ENCODE measurements at places on chromosomes 7 and 10.

DNA sequence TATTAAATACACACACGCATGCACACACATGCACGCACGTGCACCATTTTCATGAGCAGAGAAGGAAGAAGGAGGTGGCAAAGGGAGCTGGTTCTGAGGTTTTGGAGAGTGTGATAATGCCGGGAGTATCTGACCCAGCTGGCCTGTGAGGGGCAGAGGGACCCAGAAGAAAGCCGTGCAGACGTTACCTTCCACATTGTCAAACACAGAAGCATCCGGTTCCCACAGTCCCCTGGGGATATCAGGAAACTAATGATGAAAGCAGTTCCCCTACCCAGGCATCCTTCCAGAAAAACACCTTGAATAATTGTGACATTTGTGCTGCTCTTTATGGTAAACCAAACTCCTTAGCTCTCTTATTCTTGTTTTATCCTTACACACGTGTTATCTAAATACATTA is 85.7 kb upstream of the FAM180A start:
- DNase-seq = no peak

DNA sequence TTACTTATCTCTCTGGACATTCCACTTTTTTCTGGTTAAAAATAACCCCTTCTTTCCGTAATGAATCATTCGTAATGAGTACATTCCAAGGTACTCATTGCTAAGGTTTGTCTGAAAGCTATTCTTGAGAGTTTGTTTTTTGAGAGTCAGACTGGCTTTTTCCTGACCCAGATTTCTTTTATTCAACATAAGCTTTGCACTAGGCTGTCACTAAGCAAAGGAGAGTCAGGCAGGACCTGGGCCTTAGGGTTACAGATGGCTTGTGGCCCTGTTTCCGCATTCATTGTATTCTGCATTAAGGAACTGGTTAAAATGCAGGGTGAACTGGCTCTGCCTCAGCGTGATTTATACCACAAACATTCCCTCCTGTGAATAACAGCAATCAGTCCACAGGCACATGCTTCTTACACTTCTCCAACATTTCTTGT is 84.1 kb downstream of the POM121L12 start:
- DNase-seq = no peak

DNA sequence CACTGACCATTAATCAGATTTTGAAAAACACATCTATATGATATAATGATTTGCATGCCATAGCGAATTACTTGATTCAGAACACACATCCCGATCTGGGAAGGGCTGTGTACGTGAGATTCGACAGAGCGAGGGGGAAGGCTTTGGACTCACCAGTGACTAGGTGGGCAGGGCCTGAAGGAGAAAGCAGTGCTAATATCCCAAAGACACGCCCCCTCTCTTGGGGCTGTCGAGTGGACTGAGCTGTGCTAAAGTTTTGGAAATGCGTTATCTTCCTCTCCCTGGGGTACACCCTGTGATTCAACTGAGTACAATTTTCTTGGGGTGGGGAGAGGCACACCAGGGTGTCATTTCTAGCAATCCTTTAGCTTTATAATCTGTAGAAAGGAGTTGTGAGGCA is 1.8 kb downstream of the LRRC17 start:
- no peak for DNase-seq

- DNase-seq = no peak
Observed at GRCh38 chr7:129615018-129615417, 3.5 kb downstream of the NRF1 start.

DNA sequence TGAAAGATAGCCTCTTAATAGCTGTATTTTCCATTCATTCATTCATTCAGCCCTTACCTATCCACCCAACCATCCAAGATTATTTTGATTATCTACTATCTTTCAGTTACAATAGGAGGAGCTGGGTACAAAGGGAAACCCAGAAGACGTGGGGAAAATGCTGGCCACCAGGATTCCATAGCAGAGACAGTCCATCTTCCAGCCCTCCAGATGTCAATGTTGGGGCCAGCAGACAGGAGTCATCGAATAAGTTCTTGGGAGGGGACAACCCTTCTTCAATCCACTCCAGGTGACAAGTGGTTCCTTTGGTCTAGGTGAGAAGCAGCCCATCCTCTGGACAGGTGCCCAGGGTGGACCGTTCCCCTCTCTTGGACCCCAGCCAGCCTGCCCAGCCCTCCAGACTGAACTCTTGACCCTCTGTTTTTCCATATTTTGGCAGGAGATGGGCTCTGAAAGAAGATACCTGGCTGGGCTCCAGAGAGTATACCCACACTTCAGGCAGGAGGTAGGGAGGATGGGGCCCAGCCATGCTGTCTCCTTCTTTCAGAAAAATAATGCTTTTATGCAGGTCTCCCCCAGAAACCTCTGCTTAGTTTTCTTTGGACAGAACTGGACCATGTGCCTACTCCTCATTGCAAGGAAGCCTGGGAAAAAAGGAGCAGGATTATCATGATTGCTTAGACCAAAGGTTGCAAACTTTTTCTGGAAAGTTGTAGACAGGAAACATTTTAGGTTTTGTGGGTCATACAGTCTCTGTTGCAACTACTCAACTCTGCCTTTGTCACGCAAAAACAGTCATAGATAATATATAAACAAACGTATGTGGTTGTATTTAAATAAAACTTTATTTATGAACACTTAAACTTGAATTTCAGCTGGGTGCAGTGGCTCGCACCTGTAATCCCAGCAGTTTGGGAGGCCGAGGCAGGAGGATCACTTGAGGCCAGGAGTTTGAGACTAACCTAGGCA is 95.5 kb upstream of the SMNDC1 start:
- DNase-seq = no peak

GRCh38 chr7:33666531-33666930 is 238.8 kb upstream of the BMPER start:
- DNase-seq = no peak

- no peak for DNase-seq
Observed at GRCh38 chr7:36141351-36141750, 11.7 kb upstream of the EEPD1 start.

DNA sequence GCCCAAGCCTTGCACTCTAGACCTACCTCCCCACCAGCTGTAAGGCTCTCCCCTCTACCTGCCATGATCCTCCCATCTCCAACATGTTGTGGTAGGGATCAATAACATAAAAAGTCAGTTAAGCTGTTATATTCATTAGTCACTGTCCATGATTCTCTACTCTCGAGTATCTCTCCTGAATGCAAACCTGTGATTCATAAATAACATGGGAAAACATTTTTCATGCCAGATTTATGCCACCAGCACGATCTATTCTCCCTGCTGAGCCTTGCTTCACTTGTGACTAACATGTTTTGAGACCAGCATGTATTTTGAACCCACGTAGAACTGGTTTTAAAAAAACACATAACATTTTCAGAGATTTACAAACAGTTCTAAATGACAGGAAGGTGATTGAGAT is 30.3 kb downstream of the TMEM168 start:
- DNase-seq = no peak

DNA sequence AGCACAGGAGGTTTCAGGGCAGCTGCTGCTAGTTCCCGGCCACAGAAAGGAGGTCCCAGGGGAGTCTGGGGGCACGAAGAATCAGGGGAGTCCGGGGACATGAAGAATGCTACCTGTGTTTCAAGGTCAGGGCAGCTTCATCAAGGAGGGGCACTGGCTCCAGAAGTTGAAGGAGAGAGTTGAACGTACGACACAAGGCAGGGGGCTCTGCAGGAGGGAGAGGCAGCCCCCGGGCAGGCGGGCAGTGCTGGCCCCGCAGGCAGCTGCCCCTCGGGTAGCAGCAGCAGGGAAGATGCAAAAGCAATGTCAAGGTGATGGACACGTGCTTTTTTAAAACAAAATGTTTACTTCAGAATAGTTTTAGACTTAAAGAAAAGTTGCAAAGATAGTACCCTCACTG is 134.7 kb upstream of the RNF32 start:
- no peak for DNase-seq

- no peak for DNase-seq
Observed at GRCh38 chr10:97411406-97411805, 10.3 kb upstream of the RRP12 start.
